ENCODE measurements at places on chromosomes 12 and 14.

DNA sequence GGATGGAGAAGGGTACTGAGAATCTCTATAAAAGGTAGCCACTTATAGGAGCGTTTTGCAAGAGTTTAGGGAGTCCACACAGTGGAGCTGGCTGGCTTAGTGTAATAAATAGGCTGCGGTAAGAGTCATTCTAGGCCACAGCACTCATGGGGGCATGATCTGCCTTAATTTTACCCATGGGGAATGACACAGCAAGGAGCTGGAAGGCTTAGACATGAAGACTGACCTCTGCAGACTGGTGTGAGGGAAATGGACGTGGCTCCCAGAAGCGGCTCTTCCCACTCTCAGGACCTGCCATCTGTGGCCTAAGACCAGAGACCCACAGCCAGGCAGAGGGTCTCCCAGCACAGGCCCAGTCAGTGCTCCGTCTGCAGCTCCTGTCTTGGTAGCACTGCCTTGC, 173.3 kb downstream of the PPM1H start:
- DNase-seq: peak; percentile 32

DNA sequence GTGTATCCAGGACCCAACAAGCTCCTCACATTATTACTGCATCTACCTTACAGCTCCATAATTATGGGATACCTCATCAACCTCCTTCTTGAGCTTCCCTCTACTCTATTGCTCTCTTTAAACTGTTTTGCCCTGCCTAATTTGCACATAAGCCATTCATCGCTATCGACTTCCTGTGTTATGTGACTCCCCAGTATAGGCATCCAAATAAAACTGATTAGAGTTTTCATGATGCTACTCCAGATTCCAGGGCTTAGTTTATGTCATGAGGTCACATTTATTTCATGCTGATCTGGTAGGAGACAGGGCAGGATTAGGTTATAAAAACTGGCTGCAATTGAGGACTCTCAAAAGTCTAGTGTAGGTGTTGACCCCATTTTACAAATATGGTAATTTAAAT, 569.9 kb upstream of the MGAT4C start:
- no peak for DNase-seq

DNA sequence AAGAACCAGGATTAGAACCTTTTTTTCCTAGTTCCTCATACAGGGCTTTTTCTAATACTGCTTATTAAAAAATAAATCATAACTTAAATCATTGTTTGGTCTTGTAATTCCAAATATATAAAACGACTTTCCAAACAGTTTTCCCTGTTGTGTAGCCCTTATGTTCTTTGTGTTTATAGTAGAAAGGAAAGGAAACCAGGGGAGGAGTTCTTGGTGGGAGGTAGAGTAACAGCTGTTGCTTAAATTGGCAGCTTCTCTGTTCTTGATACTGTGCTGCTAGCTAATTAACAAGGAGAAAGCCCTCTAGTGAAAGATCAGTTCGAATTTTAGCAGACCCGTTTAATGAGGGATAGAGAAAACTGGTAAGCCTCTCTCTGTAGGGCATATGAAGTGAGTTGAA, 15.0 kb downstream of the SRP54 start:
- no peak for DNase-seq

- peak; percentile 88 for DNase-seq
Observed at GRCh38 chr14:54676812-54677708, 110.1 kb downstream of the SAMD4A start.

GRCh38 chr12:92554158-92555073, 148.4 kb upstream of the PLEKHG7 start:
- DNase-seq: no peak

- no peak for DNase-seq
Observed at GRCh38 chr12:92732716-92733115, 29.9 kb downstream of the PLEKHG7 start.

- DNase-seq: no peak
Observed at GRCh38 chr14:22541721-22542120, 47.3 kb downstream of the DAD1 start.

- DNase-seq: no peak
Observed at GRCh38 chr12:57449375-57449774, 5.7 kb upstream of the INHBE start.

DNA sequence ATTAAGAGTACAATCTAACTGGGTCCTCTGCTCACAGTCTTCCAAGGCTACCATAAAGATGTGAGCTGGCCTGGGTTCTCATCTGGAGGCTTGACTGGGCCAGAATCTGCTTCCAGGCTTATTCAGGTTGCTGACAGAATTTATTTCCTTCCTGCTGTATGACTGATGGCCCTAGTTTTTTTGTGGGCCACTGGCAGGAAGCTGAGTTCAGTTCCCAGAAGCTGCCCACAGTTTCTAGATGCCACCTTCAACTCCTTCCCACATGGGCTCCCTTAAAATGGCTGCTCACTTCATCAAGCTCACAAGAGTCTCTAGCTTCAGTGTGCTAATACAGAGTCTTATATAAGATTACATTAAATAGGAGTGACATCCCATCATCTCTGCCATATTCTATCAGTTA, 121.7 kb upstream of the CAND1 start:
- no peak for DNase-seq

GRCh38 chr12:108745641-108746040, 14.3 kb upstream of the CORO1C start:
- peak; percentile 46 for DNase-seq

GRCh38 chr14:87286191-87286590, 706.8 kb downstream of the GALC start:
- DNase-seq: no peak

DNA sequence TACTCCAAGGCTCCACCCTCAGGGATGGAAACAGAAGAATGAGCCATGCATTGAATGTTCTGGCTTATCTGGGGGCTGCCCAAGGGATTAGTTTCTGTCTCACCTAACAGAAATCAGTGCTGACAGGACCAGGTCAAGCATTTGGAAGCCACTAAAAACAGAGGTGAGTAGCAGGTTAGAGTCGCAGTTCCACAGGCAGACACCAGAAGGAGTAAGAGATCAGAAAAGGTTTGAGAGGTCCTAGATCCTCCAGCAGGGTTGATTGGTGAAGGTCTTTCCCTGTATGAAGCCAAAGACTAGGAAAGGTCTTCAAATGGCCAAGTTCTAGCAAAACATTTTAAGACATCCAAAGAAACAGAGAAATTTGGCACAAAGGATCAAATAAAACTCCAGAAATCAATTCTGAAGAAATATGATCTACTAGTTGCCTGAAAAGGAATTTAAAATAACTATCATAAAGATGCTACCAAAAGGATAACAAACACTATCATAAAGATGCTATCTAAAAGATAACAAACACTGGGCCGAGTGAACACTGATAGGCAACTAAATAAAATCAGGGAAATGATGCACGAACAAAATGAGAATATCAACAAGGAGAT, 19.5 kb upstream of the TTC9 start:
- peak; percentile 77 for DNase-seq

DNA sequence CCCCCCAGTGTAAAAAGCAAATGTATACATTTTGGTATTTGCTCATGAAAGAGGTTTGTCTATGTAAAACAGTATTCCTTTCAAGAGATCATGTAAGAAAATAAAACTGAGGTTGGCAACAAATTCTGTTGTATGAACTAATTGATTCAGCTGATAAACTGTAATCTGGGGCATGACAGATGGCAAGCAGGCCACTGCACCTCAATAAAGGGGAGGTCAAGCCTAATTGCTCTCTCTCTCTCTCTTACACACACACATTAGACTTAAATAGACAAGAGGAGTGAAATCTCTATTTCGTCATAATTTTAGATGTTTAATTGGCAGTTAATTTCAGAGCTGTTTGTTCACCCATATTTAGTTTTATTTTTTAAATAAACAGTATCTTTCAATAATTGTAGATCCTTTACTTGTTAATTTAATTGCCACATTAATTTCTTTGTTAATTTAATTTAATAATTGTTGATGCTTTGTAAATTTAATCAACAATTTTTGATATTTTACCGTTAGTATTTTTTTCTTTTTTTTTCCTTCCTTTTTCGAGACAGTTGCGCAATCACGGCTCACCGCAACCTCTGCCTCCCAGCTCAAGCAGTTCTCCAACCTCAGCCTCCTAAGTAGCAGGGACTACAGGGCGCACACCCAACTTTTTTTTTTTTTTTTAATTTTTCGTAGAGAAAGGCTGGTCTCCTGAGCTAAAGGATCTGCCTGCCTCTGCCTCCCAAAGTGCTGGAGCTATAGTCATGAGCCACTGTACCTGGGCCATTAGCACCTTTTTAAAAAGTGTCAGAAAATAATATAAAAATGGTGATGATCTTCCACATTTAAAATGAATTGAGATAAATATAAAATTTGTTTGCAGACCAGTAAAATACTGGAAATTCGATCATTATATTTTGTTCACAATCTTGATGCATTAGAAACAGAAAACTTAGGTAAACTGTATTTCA, 577.7 kb downstream of the SLC16A7 start:
- DNase-seq: no peak

DNA sequence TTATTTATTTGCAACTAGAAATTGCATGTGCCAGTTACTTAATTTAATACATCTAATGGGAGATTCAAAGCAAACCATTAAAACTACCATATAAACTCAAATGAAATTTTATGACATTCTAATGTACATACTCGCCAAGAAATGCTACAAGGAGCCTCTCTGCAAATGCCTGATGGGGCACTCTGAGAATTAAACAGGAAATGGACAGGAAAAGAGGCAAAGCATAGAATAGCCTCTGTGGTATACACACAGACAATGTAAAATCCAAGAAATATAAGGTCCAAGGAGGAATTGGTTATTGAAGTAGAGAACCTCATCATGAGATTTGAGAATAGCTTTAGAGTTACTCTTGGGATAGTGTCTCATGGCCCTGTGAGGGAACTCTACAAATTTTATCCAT, 41.2 kb downstream of the RAB21 start:
- DNase-seq: no peak

- no peak for DNase-seq
Observed at GRCh38 chr12:106994579-106995220, 7.8 kb upstream of the MTERF2 start.

GRCh38 chr12:16310934-16311333, 33.4 kb upstream of the SLC15A5 start:
- no peak for DNase-seq

- DNase-seq: no peak
Observed at GRCh38 chr12:34354239-34355200, 332.2 kb downstream of the ALG10 start.

GRCh38 chr14:106417224-106418049, 891.1 kb downstream of the TMEM121 start:
- DNase-seq: peak; percentile 54

DNA sequence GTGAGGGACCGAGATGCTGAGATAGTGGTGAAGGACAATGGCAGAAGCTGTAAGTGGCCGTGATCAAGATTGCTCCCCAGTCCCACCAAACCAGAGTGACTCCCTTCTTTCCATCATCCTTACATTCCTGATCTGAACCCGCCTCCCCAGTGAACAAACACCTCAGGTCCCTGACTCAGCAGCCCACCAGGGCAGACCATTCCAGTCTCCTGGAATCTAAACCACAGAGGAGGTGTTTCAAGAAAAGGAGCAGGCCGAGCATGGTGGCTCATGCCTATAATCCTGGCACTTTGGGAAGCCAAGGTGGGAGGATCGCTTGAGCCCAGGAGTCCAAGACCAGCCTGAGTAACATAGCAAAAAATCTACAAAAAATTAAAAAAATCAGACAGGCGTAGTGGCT, 6.6 kb downstream of the ERBB3 start:
- DNase-seq: peak; percentile 81

DNA sequence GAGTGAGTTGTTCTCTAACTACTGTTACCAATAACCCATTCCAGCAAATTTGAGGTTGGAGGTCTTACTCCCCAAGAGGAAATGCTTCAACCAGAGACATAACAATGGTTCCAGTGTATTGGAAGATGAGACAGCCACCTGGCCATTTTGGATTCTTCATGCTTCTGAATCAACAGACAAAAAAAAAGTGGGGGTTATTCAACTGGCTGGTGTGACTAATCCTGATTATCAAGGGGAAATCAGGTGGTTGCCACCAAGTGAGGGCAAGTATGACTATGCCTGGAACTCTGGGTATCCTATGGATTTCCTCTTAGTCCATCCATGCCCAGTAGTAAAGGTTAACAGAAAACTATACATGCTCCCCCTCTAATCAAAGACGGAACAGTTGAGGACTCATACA, 29.9 kb upstream of the ZNF641 start:
- no peak for DNase-seq

GRCh38 chr14:79118291-79118690, 948.1 kb downstream of the NRXN3 start:
- DNase-seq: no peak

- DNase-seq: peak; percentile 13
Observed at GRCh38 chr12:12470751-12471306, 91.8 kb downstream of the DUSP16 start.

DNA sequence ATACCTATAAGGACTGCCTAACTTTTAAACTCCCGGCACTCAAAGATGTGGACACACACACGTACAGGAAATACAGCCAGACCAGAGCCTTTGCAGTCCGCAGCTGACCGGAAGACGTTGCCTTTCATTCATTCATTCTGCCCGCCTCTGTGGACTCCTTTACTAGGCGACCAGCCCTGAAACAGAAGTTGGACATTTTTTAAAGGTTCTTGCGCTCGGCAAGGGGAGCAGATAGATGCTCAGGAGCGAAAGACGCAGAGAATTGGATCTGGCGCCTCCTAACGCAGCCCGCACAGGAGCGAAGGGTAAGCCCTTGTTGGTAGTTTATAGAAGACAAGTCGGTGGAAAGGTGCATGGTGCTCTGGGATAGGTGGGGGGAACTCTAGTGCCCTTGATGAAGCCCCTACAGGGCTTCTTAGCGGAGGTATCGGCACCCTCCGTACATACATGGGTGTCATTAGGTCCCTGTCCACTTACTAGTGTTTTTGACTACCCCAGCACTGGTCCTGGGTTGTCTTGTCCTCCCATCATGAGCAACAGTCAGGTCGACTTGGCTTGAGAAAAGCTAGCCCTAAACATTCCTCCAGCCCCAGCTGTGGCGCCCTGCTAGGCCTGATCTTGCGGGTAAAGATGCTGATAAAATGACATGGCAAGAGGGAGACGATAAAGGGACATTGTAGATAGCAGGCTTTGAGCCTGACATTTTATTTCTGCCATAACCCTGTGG, at the start of gene KDM2B:
Gene KDM2B, minus strand, starts transcription at position 65 of the 727 bp plus-strand sequence. CDS start 112 bp downstream, outside the sequence.
- DNase-seq: peak; percentile 83

DNA sequence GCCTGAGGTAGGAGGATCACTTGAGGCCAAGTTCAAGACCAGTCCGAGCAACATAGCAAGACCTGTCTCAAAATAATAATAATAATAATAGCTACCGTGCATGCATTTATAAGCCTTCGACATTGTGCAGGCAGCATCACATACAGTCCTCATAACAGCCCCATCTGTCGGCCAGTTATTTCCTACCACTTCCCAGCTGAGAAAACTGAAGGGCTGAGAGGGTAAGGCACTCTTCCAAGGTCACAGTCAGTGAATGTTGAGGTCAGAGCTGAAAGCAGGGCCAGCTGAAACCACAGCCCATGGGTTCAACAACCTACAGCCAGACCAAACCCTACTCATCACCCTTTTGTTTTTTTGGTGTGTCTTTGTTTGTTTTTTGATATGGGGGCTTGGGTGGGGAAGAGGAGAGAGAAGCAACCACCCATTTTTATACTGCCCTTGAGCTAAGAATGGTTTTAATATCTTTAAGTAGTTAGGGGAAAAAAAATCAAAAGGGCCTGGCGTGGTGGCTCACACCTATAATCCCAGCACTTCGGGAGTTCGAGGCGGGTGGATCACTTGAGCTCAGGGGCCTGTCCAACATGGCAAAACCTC, 16.8 kb upstream of the ITPK1 start:
- DNase-seq: peak; percentile 63

All from islet precursor cell (in vitro differentiated cells).